RCC 7860 (cell line): ENCODE measurements at places on chromosomes 1 and 21.

DNA sequence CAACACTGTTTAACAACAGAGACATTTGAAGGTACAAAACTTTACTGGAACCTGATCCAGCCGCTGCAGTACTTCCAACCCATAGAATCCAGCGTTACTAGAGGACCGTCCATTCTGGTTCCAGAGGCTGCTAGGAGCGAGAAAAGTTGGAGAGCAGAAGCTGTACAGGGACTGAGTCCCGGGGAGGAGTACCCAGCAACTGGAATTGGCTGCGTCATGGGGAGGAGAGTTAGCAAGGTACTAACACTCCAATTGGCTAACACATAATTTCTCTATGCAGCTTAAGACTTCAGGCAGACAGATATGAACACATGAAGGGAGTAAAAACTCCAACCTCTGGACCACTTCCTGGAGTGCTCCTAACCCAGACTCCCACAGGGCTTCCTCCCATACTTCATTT, 2.1 kb upstream of the QSOX1 start:
- no peak for DNase-seq

- peak; percentile 74 for DNase-seq
Observed at GRCh38 chr1:169105434-169106094, 926 bp upstream of the ATP1B1 start.

GRCh38 chr1:8856689-8857412, 21.6 kb downstream of the ENO1 start:
- DNase-seq: no peak

DNA sequence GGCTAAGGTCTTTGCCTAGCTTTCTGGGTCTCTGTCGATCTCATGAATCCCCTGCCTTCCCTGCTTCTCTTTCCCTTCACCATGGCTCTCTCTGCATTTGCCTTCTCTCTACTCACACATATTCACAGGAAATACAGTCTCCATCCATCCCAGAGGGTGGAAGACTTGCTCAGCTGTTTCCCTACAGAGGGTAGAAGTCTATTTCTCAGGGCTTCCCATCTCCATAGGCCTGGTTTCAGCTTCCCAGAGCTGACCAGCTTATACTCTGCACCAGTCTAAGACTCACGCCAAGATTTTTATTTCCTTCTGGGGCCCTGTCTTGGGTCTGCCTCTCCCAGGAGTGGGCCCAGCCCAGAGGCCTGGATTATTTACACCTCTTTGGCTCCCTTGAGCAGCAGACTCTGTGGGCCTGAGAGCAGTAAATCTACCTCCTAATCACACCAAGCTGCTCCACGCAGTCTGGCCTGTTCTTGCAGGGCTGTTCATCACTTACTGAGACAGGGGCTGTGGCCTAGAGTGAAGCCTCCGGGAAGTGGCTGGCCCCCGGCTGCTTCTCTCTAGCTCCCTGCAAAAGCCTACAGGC, 102.5 kb downstream of the PLXNA2 start:
- no peak for DNase-seq

DNA sequence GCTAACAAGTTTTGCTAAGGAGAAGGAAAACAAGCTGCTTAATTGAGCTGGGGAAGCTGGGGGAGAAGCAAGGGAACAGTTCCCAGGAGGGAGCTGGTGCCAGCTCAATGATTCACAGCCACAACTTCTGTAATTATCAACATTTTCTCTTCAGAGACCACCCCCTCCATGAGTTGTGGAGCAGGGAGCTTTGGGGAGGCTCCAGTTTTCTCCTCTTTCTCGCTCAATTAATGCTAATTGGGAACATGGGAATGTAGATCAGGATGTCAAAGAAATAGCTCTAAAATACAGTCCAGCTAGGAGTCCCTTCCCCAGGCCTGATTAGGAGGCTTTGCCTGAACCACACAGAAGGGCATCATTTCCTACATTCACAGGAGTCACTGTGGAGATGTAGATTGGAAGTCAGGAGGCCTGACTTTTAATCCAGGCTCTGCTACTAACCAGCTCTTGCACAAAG, 12.1 kb upstream of the MNDA start:
- no peak for DNase-seq

GRCh38 chr1:16351456-16351993, 755 bp downstream of the FBXO42 start:
- DNase-seq: no peak

- DNase-seq: no peak
Observed at GRCh38 chr1:113434081-113434873, 44.0 kb downstream of the MAGI3 start.

GRCh38 chr1:152886758-152887409, 8.8 kb downstream of the SMCP start:
- DNase-seq: no peak

DNA sequence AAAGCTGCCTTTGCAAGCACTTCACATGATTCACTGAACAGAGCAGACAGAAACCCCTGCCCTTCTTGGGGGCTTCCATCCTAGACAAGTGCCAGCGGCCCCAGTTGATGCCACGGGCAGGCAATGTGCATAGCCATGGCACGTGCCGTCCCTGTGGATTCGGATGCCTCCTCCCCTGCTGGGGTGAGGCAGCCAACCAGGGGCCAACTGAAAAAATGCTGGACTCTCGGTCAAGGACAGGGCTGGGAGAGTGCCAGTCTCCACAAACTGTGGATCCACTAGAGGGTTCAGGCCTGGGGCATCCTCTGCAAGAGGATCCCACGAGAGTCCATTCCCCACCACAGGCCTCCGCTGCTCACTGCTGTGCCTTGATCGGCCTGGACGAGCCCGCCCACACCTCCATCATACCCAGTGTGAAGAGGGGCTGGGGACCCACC, 3.8 kb downstream of the JMJD4 start:
- DNase-seq: no peak

GRCh38 chr21:44951186-44951915, 11.5 kb downstream of the SLX9 start:
- no peak for DNase-seq

- no peak for DNase-seq
Observed at GRCh38 chr1:158649052-158649451, 37.5 kb downstream of the SPTA1 start.

- DNase-seq: no peak
Observed at GRCh38 chr1:1087351-1088028, 13.4 kb upstream of the RNF223 start.

DNA sequence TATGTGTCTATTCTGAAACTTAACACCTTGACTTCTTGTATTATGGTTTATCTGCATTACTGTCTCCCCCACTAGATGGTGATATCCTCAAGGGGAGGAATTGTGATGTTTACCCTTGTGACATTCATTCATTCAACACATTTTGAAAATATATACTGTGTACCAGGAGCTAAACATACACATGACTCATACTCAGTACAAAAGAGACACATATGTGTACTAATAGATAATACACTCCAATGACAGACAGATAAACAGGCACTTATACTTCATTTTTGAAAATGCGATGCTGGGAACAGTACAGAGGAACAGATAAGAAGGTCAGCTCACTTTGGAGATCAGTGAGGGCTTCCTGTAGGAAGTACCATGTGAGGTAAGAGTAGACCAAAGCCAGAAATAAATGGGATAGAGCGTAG, 8.9 kb upstream of the RAB3GAP2 start:
- no peak for DNase-seq

DNA sequence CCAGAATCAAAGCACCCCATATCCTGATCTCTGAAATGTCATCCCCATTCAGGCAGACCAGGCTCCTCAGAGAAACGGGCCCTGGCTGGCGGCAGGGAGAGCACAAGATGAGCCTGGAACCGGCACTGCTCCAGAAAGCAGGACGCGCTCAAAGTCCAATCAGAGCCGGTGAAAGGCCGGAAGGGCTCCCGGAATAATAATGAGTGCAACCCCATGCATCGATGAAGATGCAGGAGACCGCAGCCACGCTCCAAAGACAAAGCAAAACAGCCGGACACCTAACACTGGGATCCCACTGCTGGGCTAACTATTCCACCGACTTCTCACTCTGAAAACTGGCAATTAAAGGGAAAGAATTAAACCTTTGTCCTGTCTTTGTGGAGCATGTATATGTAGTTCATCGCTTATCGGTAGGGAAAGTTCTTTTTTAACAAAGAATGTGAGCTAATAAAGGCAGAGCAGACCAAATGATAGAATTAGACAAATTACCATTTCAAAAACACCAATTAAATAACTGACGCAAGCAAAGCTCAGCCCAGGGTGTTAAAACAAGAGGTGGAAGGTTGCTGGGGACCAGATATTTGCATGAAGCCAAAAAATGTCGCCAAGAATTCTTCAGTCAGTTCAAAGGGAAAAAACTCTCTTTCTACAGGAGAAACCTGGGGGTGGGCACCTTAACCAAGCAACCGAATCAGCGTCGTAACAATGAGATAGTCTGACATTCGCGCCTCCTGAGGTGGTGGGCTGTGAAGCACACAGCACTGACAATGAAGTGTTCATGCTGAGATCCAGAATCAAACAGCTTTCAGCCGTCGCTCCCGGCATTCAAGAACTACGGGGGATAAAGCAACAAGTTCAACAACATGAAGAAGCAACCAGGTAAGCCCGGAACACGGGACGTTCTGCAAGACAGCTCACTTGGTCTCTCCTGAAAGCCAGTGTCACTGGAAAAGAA, 95.2 kb downstream of the NPHP4 start:
- DNase-seq: no peak

- no peak for DNase-seq
Observed at GRCh38 chr21:31558189-31558961, 101.1 kb upstream of the SOD1 start.

- DNase-seq: peak; percentile 37
Observed at GRCh38 chr1:53328009-53328461, at the start of gene LRP8. LRP8 (minus strand) TSS chr1:53328070; CDS start chr1:53327912, 158 bp downstream.

DNA sequence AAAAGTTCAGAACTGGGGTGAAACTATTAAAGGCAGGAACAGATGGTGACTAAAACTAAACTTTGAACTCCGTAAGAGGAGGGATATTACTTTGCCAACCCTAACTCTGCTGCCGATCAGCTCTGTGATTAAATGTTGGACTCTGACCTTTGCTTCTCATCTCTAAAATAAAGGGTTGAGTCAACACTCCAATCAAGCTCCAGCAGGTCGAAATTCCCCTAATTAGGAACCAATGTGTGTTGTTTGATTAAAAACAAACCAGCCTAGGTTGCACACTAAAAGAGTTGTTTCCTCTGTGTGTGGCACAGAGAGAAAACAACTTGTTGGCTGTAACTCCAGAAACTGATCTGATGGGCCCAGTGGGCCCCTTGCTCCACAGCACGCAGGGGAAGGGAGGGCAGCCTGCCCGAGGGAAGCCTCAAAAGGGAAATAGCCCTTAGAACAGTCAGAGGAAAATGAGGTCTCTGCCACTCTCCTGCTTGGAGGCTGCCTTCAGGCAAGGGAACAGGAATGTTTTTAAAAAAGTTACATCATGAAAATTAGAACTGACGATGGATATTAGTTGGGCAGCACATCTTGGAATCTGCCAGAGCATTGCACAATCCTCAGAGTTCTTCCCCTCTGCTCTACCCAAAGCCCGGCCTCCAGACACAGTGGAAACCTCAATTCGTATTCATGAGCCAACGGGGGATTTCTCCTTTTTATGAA, 69.3 kb downstream of the KCTD3 start:
- DNase-seq: no peak

DNA sequence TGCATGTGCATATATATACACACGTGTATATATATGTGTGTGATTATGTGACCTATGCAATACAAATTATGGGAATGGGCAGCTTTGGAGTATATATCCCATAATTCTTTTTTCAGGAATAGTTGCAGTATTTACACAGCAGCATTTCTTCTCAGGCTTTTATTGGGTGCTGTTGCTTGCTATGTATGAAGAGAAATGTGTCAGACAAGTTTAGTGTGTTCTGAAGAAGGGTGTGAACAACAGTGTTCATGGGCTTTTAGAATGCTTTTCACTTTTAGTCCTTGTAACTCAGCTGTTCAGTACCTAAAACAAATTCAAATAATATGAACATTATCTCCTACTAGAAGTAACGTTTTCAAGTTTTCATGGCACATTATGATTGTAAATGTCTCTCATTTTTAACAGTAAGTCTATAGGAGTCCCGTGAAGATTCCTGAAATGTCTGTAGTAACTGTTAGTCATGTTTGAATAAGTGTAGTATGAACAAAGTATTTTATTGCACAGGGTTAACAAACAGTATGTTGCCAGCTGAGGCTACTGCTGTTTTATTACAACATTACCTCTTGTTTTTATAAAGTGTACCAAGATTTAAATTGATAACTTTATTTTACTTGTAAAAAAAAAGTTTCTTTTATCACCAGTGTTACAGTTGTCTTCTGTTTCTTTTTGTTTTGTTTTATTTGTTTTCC, 42.5 kb downstream of the TMED5 start:
- no peak for DNase-seq

- DNase-seq: peak; percentile 89
Observed at GRCh38 chr1:8121261-8122159, 95.4 kb upstream of the ERRFI1 start.

DNA sequence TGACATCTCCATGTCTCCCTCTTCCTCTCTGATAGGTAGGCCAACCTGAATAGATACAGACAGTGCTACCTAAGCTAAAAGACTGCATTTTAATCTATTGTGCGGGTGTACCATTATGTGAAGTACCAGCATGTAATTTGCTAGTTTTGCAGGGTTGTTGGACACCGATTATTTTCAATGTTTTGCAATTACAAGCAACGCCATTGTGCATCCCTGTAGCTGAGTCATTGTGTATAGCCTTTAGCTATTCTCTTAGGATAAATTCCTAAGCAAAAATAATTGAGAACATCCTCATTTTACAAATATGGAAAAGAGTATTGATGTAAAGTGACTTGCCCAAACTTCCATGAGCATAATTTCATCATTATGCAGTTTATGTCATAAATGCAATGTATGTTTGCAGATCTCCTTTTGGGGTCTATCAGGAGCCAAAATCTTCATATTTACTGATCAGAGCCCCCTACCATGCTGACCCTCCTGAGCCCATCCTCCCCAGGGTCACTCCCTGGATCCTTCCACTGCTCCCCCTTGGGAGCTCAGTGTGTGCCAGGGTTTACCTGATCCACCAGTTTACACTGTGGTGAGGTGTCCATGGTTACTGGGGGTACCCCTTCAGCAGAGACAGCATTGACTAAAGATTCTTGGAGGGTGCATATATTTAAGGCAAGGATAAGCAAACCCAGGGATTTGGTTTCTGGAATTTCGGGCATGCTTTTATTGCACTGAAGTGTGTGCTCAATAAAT, 80.6 kb downstream of the CCDC185 start:
- no peak for DNase-seq

GRCh38 chr1:243508303-243508713, 252.5 kb downstream of the SDCCAG8 start:
- no peak for DNase-seq

- DNase-seq: no peak
Observed at GRCh38 chr1:61424382-61424781, 300.6 kb downstream of the TM2D1 start.
